Peyer's patch (tissue), 4 donors: ENCODE measurements at places on chromosomes 3 and 15.

DNA sequence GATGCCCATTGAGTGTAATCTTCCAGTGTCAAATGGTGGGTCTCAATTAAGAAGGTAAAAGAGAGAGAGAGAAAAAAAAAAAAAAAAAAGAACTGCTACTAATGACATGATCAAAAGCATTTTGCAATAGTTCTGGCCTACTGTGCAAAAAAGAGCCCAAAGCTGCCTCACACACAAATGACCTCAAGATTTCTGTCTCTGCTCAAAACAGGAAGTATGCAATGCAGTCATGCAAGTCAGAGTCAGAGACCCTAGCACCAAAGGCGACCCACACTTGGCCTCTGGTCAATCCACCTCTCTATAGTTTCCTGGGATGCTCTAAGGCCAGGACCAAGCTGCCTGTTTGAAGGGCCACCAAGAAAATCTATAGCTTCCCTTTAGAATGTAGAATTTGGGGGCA lies 323.5 kb downstream of the VPS13C start:
- no peak for DNase-seq

- no peak for DNase-seq
Observed at GRCh38 chr3:10173095-10173925, 8.6 kb downstream of the IRAK2 start.

- no peak for DNase-seq
Observed at GRCh38 chr3:178996399-178996798, 75.2 kb downstream of the ZMAT3 start.

- no peak for DNase-seq
Observed at GRCh38 chr15:94968133-94968532, 736.8 kb downstream of the MCTP2 start.

DNA sequence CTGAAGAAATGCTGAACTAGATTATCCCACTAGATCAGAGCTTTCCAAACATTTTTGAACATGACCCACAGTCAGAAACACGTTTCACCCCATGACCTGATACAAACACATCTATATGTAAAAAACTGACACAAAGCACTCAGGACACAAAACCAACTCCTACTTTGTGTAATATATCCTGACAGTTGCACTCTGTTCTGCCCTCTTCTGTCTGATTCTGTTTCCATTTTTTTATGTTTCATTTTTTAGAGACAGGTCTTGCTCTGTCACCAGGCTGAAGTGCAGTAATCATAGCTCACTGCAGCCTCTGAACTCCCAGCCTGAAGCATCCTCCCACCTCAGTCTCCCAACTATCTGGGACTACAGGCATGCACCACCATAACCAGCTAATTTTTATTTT lies 15.8 kb upstream of the RFTN1 start:
- DNase-seq, result no peak

- DNase-seq, result no peak
Observed at GRCh38 chr15:63350178-63350621, 31.4 kb downstream of the CA12 start.

DNA sequence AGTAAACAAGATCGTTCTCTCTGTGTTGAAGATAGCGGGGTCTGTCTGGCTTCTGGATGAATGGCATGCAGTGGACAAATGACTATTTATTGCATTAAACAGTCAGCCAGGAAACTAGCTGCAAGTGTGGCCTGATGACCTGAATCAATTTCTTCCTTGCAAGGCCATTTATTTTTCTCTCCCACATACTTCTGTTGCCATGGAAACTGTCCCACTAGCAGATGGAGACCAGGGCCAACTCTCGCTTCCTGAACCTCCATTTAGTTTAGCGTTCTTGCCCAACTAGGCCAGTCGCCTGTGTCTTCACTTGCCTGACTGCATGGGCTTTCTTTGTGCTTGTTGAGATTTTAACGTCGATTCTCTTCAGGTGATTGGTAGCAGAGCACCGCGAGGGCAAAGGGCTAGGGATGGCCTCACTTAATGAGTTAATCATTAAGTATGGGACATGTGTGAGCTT lies 27.6 kb downstream of the LMCD1 start:
- DNase-seq, result no peak

DNA sequence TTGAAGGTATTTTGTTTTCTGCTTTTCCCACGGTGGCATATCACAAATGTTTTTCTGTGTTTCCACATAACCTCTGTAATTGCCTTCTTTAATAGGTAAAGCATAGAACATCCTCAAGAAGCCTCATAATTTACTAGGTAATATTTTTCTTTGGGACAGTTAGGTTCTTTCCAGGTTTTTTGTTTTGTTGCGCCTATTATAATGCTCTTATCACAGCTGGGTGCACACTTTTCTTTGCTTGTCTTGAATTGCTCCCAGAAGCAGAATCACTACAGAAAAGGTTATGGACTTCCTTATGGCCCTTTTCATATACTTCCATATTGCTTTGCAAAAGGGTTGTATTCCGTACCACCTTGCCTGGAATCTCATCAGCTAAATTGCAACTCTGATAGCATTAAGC lies 213.5 kb downstream of the RYR3 start:
- no peak for DNase-seq

- DNase-seq, result no peak
Observed at GRCh38 chr15:94256511-94256910, 25.1 kb downstream of the MCTP2 start.

- no peak for DNase-seq
Observed at GRCh38 chr3:52614689-52615088, 71.0 kb downstream of the PBRM1 start.

DNA sequence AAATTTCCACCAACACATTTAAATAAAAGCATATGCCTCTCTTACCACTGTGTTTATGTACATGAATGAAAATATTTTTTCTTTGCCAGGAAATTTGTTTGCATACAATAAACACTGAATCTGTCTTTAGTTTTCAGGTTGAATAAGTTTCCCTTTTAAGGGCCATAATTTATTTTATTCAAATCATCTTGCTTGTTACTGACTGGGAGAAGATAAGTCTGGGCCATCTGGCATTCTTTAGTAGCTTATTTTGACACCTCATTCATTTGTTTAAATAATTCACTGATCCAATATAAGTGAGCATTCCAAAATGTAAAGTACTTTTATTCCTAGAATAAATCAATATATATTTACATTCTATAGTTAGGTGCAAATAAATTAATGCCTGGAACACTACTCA lies 1001.3 kb downstream of the PLOD2 start:
- no peak for DNase-seq

DNA sequence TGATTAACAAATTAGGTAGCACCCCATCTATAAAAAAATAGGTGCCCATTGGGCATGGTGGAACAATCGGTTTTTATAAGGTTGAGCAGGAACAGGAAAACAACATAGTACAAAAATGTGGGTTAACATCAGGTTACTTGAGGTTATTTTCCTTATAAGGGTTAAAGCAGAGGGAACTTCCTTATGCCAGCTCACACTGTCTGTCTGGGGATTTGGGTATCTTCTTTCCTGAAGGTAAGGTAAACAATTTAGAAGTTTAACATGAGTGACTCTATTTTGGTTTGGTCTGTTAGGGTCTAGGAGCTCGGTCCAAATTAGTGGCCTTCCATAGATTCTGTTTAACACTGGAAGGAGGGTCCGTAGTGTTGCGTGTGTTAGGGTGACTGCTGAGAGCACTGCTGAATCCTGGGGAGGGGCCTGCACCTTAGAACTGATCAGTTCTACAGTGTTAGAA lies 14.7 kb downstream of the CHD2 start:
- no peak for DNase-seq

DNA sequence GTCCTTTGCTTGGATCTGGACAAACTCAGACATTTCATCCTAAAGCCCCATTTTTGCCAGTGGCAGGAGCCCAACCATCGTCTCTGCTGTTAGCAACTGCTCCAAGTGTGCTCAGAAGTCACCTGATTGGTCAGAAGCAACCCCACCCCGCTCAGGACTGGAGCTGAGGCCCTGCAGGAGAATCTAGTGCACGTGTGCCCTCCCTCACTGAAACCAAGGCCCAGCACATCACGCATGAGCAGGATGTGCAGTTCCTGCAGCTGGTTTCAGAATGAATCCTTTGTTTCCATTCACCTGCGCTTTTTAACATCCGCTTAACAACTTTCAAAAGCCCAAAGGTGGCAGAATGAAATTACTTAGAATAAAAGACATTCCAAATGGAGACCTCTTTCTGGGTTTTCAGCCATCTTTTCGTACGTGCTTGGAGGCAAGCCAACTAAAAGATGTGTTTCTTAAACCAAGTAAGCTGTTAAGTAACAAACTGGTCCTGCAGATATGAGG lies 81.2 kb downstream of the SRGAP3 start:
- peak; percentile 62 for DNase-seq

DNA sequence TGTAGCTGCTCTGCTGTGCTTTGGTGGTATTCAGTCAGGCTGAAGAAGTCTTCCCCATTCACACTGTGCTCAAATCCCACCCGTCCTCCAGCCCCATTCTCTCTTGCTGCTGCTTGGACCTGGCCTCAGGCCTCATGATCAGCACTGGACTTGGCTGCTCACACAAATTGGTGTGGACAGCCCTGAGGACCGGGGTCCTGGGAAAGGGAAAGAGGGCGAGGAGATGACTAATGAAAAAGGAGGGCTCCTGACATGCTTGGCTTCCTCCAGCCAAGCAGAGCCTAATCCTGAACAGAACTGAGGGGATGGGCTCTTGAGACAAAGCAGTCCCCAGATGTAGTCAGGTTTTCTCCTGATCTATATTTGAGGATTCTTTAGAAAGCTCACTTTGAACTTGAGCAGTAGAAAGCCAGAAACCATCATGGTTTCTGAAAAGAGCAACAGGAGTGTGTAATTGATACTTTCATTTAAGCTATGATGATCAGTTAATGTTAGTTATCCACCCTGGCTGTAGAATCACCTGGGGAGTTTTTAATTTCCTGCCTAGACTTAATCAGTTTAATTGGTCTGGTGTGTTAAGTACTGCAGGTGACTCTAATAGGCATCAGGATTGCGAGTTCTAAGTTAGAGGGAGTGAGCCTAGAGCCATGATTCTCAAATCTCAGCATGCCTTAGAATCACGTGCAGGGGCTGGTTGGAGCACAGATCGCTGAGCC lies 79.4 kb upstream of the THBS1 start:
- DNase-seq, result no peak

DNA sequence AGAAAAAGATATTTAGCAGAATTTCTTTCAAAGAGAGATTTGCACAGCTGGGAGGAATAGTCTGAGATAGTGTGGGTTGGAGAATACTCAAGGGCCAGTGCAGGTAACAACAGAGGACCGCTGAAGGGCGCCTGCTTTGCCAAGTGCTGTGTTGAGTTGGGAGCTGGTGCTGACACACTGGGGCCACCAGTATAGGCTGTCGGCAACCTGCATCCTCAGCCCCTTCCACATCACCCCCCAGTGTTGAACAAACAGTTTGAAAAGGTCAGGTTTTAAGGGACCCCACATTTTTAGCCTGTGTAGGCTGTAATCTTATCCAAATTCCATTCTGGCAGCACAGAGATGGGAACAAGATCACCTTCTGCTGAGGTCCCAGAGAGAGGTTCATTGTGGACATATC lies 96.6 kb downstream of the ABHD5 start:
- no peak for DNase-seq

DNA sequence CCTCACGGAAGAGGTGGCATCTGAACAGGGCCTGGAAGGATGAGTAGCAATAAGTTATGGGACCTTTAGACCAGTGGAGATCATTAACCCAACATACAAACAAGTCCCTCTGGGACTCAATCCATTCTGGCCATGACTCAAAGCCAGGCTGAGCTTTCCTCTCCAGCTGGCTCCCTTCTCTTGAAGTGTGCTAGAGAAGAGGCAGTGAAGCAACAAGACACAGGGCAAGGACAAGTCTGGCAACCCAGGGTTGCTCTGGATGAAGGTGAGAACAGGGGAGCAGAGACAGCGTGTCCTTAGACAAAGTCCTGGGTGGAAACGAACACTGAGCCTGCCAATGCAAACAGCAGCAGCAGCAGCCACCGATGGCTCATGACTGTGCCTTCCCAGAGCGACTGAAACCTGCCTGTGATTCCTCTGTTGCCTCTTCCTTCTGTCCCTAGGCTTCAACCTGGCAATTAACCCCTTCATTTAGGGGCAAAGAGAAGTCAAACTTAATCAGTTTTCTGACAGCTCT lies 86.8 kb downstream of the BDH1 start:
- peak; percentile 75 for DNase-seq

GRCh38 chr3:71728632-71729342 lies 3.6 kb upstream of the EIF4E3 start:
- no peak for DNase-seq

GRCh38 chr15:53522991-53523390 lies 236.5 kb downstream of the WDR72 start:
- DNase-seq, result no peak

DNA sequence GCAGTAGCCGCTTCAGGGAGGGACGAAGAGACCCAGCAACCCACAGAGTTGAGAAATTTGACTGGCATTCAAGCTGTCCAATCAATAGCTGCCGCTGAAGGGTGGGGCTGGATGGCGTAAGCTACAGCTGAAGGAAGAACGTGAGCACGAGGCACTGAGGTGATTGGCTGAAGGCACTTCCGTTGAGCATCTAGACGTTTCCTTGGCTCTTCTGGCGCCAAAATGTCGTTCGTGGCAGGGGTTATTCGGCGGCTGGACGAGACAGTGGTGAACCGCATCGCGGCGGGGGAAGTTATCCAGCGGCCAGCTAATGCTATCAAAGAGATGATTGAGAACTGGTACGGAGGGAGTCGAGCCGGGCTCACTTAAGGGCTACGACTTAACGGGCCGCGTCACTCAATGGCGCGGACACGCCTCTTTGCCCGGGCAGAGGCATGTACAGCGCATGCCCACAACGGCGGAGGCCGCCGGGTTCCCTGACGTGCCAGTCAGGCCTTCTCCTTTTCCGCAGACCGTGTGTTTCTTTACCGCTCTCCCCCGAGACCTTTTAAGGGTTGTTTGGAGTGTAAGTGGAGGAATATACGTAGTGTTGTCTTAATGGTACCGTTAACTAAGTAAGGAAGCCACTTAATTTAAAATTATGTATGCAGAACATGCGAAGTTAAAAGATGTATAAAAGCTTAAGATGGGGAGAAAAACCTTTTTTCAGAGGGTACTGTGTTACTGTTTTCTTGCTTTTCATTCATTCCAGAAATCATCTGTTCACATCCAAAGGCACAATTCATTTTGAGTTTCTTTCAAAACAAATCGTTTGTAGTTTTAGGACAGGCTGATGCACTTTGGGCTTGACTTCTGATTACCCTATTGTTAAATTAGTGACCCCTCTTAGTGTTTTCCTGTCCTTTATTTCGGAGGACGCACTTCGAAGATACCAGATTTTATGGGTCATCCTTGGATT lies at the start of gene MLH1:
Gene MLH1 (plus strand): TSS at position 193 of the 958 bp plus-strand sequence. CDS start 30 bp downstream, at position 223.
- DNase-seq, result peak; percentile 98

- DNase-seq, result no peak
Observed at GRCh38 chr3:71944482-71945065, 159.6 kb upstream of the PROK2 start.

DNA sequence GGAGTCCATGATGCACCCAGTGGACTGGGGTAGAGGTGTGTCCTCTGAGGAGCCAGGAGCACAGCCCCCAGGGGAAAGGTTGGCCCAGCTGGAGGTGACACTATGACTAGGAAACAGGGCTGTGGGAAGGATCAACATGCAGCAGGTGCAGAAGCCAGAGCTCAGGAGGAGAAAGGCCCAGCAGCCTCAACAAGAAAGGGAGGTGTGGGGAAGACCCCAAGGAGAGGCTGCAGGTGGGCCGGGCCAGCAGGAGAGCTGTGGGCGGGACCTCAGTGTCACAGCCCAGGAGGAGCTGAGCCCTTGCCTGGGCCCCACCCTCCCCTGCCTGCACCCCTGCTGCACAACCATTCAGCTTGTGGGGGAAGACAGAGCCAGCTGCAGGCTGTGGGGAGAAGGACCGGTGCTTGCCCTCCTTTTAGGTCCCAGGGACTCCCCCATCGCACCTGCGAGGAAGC lies 18.4 kb upstream of the KLF13 start:
- peak; percentile 51 for DNase-seq

- DNase-seq, result no peak
Observed at GRCh38 chr15:40287968-40288367, 5.1 kb upstream of the ANKRD63 start.

GRCh38 chr3:107861422-107861821 lies 229.4 kb downstream of the CD47 start:
- no peak for DNase-seq
